ENCODE measurements at places on chromosomes 13 and 19.

GRCh38 chr13:33025220-33025744, 9.1 kb downstream of the KL start:
- DNase-seq, result no peak

- no peak for DNase-seq
Observed at GRCh38 chr13:96089749-96090239, at the start of gene HS6ST3. Gene HS6ST3 (plus strand): TSS chr13:96090107.

GRCh38 chr13:102517959-102518358, 78.8 kb upstream of the TPP2 start:
- DNase-seq, result no peak

DNA sequence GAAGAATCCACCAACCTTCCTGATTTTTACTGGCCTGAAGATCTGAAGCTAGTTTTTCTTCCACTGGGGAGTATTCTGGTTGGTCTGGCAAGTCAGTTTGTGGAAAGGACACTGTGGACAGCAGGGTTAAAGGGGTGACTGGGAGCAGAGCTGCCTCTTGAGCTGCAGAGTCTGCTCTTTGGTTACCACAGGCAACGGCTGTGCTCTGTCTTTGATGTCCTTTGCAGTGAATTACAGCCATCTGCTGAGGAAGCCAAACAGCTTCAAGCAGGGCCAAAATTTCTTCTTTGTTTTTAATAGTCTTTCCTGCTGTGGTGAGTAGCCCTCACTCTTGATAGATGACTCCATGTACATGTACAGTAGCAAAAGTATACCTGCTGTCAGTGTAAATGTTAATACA, 75.7 kb downstream of the ZNF100 start:
- no peak for DNase-seq

- DNase-seq, result no peak
Observed at GRCh38 chr19:56987184-56987583, 132.6 kb upstream of the USP29 start.

DNA sequence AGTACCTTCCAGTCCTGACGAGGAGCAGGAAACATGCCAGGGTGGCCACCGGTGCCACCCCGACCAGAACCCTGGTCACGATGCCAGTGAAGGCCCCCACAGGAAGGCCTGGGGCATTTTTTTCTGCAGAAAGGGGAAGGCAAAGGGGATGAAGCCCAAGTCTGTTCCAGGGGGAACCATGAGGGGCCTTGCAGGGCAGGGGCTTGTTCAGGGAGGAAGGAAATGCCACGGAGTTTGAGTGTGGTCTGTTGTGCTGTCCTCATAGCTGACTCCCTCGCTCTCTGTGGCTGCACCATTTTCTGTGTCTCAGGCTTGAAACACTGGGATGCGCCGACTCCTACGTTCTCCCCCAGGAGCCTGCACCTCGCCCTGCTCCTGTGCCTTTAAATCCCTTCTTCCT, 27.5 kb upstream of the CEACAM1 start:
- DNase-seq, result no peak

DNA sequence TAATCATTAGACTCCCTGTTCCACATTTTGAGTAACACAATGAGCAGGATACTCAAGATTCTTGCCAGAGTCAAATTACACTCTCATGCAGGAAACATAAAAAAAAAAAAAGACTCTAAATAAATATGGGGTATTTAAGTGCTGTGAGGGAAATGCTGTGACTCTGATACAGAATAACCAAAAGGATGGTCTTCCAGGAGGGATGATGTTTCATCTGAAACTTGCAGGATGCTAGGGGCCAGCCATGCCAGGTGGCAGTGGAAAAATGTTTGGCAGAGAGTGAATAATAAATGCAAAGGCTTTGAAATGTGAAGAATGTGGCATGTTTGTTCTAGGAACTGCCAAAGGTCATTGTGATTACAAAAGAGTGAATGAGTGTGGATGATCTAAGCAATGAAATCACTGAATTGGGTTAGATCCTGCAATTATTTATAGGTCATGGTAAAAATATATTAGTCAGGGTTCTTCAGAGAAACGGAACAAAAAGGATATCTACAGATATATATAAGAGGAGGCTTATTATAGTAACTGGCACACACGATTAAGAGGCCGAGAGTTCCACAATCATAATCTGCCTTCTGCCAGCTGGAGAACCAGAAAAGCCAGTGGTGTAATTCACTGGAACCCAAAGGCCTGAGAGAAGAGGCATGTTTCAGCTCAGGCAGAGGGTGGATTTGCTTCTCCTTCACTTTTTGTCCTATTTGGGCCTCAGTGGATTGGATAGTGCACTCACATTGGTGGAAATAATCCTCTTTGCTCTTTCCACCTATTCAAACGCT, 1832.8 kb upstream of the MIR17HG start:
- no peak for DNase-seq

GRCh38 chr13:30446126-30446500, 19.6 kb downstream of the HMGB1 start:
- DNase-seq, result no peak

- DNase-seq, result no peak
Observed at GRCh38 chr19:18649371-18650020, 12.7 kb downstream of the KLHL26 start.

DNA sequence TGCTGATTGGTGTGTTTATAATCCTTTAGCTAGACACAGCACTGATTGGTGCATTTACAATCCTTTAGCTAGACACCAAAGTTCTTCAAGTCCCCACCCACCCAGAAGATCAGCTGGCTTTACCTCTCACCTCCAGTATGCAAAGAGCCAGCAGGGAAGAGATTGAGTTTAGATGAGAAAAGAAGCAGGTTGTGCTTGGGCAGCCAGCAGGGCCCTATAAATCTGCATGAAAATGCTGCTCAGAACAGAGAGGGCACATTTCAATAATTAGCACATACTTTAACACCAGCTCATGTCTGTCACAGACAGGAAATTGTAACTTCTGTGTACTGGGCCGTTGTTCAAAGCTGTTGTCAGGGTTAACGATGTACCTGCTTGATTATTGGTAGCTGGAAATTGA, 1204.3 kb downstream of the UQCRFS1 start:
- no peak for DNase-seq

DNA sequence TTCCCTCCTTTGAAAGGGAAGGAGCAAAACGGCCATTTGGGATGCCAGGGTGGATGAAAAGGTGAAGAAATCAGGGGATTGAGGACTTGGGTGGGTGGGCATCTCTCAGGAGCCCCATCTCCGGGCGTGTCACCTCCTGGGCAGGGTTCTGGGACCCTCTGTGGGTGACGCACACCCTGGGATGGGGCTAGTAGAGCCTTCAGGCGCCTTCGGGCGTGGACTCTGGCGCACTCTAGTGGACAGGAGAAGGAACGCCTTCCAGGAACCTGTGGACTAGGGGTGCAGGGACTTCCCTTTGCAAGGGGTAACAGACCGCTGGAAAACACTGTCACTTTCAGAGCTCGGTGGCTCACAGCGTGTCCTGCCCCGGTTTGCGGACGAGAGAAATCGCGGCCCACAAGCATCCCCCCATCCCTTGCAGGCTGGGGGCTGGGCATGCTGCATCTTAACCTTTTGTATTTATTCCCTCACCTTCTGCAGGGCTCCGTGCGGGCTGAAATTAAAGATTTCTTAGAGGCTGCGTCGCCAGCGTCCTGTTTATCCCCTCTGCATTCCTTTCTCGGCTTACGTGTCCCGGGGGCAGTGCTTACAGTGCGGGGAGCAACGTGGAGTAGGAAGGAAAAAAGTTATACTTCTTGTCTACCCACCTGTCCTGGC, 15.2 kb upstream of the S1PR4 start:
- peak; percentile 70 for DNase-seq

- DNase-seq, result no peak
Observed at GRCh38 chr13:43444081-43444480, 342.7 kb downstream of the ENOX1 start.
